ENCODE measurements at places on chromosomes 12 and 14.

DNA sequence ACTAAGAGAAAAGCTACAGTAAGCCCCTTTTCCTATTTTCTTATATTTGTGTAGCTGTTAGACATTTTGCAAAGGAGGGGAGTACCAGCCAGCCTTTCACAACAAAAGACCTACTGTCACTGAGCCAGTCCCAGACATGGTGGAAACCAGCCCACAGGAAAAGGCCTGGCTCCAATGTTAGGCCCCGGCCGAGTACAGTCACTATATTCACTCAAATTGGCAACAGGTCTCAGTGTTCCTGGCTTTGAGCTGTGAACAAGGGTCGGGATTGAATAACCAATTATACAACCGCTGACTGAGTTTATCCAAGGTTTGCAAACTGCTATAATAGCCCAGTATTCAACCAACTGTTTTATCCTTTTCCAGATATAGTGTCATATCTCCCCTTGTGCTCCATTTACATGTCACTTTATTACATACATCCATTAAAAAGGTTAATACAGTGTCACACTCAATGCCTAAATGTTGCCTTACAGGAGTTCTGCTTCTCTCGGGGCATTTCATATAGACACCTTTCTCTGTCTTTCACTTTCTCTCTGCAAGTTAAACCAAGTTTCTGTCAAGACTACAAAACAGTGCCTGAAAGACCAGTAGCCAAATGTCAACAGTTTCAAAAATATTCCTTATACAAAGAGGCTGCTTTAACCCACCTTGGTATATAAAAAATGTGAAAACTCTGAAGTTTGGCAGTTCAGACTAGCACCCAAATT, 178.1 kb downstream of the SOX5 start:
- DNase-seq, result no peak

GRCh38 chr14:104307627-104308401, 169.4 kb downstream of the KIF26A start:
- DNase-seq, result no peak

- peak; percentile 72 for DNase-seq
These were observed 88.6 kb downstream of the EPS8 start for GRCh38 chr12:15700595-15700994.

DNA sequence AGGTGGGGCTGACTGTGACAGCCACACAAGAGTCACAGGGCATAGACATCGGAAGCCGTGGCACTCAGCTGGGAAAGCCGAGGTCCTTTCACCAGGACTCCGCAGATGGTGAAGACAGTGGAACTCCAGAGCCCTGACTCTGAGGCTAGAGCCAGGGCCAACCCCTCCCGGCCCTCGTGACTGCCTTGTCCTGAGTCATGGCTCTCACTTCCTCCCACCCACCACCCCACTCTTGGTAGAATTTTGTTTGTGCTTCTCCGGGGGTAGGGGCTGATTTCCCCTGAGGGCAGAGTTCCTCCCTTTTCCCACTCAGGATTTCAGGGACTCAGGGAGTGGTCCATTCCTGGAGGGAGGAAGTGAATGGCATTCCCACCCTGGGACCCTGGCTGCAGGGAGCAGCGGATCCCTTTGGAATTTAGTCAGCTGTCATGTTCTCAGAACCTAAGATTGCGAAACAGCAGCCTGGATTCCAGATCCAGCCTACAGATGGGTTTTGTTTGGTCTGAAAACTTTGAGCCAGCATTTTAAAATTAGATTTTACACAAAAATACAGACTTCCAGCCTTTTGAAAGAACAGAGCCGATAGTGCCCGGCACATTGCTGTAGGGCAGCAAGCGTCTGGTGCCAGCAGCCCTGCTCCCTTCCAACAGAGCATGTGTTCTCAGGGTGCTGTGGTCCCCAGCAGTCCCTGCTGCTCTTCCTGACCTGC, 50.7 kb downstream of the TPCN1 start:
- DNase-seq, result no peak

GRCh38 chr12:88503281-88503703, 77.0 kb downstream of the KITLG start:
- DNase-seq, result no peak

DNA sequence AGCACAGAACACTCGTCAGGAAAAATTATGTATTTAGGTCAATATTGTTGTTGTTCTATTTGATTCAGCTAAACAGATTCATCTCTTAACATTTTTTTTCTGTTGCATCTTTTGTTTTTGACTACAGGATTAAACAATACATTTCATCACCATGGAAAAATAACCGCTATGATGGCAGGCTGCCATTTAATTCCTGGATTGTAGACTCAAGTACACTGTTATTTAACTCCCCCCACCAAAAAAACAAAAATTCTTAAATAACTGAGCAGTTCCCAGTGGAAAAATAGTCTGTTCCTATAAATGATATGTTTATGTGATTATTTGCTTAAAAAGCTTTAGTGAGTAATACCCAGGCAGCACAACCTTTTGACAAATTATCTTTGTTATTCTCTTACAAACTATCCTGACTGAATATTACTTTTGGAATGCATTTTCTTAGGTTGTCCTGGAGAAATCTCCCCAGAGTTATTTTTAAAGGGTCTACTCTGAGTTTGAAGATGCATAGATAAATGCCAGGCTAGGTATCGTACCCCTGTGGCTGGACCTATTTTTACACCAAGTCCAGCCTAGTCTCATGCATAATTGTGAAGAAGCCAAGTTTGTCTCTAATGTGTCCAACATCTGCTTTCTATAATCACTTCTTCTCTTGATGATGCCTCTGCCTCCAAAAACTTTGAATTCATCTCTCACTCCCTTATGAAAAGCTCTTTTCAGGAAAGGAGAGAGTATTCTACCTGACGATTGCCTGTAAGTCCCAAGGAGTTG, 3.7 kb downstream of the KERA start:
- DNase-seq, result peak; percentile 25

DNA sequence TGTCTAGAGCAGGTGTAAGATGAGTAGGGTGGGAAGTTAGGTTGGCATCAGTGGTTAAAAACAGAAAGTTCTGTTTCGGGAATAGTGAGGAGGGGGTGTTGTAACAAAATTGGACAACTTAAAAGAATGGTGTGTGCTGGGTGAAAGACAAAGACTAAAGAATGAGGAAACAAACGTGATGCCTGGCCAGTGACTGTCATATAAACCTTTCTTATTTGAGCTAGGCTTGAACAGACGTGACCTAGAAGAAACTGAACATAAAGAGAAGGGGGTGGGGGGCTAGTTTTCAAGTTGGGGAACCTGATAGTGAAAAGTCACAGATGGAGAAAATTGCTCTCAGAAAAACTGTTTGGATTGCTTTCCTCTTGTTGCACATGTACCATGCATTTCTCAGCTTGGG, 39.6 kb downstream of the RAD52 start:
- no peak for DNase-seq

- no peak for DNase-seq
These were observed 165.4 kb downstream of the MDGA2 start for GRCh38 chr14:47509957-47510356.

GRCh38 chr14:24058260-24058950, 6.6 kb downstream of the CARMIL3 start:
- DNase-seq, result peak; percentile 78

DNA sequence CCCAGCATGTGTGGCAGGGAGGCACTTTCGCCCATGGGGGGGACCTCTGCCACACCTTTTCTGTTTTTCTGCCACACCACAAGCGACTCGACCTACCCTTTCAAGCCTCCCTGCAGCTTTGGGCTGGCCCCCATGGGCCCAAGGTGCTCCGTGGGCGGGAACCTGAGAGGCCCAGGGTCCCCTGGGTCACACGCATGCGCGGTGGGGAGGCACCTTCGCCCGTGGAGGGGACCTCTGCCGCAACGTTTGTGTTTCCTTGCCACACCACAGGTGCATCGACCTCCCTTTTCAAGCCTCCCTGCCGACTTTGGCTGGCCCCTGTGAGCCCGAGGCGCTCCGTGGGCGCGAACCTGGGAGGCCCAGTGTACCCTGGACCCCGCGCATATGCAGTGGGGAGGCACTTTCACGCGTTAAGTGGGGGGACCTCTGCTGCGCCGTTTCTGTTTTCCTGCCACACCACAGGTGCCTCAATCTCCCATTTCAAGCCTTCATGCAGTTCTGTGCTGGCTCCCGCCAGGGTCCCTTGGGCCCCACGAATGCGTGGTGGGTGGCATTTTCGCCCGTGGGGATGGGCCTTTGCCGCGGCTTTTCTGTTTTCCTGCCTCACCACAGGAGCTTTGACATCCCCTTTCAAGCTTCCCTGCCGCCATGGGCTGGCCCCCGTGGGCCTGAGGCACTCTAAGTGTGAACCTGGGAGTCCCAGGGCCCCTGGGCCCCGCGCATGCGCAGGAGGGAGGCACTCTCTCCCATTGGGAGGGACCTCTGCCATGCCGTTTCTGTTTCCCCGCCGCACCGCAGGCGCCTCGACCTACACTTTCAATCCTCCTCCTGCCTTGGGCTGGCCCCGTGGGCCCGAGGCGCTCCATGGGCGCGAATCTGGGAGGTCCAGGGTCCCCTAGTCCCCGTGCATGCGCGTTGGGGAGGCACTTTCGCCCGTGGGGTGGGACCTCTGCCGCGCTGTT, 332.2 kb downstream of the ALG10 start:
- DNase-seq, result peak; percentile 69

DNA sequence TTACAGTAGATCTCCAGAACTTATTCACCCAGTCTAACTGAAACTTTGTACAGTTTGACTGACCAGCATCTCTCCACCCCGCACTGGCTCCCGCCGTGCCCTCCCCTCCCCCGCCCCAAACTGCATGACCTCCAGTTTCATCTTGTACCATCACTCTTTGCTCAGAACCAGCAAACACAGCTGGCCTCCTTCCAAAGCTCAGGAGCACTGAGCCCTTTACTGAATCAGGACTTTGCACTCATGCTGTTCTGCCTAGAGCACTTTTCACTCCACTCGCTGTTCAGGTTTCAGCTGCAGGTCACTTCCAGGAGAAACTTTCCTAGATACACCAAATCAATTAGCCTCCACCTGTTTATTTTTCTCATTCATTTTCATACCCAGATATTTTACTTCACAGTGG, 455.3 kb upstream of the PDE3A start:
- DNase-seq, result no peak

DNA sequence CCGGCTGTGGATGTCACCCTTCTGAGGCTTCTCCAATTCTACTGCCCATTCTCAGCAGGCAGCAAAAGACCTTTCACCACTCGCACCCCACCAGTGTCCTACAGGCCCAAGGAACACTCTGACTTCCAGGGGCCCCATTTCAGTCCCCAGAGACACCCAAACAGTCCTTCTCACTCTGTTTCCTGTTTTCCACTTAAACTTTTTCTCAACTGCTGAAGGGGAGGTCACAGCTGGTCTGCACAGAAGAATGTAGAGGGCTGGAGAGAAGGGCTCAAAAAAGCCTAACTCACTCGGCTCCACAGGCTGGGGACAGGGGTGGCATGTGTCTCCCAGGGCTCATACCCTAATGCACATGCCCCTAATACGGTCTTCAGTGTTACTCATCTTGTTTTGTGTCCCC, 4.2 kb upstream of the DTX1 start:
- no peak for DNase-seq

DNA sequence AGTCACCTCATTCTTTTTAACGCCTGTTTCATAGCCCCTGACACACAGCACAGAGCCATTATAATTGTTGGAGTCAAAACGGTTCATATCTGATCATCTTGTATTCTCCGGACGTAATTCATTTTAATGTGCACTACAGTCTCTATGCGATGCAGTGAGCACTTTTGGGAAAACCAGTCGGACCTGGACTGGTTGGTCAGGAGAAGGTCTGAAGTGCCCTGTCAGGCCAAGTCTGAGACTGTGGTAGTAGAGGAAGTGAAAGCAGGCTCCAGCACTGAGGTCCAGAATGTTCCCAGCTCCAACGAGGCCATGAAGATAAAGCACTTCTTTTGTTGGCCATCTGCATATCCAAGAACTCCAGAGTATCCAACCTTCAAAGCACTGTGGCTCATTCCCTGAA, 117.1 kb upstream of the NCOR2 start:
- DNase-seq, result no peak

DNA sequence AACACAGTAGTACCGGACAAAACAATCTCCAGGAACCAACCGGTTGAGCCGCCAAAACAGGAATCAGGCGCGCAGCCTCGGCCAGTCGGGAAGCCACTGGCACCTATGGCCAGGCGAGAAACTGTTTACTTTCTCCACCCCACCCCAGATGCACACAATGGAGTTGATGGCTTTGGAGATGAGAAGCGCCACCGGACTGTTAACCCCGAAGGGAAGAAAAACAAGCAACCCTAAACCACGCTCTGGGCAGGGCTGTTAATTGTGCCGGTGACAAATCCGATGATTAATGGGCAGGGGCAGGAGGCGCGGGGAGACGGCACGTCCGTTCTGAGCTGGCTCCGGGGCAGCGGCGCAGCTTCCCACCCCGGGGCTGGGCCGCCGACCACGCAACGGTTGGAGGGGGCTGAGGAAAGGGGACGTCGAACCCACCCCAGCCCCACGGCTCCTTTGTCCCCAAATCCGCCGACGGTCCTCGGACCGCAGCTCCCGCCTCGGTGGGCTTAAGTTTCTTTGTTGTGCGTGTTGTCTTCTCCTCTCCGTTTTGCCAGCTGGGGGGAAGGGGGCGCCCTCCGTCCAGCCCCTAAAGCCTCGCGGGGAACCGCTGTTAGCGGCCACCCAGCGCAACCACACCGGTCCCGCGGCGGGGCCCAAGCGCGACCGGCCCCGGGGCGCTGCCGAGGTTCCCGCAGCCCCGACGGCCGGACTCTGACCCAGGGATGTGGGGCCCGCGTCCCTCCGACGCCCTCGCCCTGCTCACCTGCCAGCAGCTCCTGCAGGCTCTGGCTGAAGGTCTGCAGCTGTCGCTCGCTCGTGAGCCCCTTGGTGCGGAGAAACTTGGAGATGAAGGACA, 790 bp downstream of the BTG1 start:
- no peak for DNase-seq

- no peak for DNase-seq
These were observed 43.2 kb downstream of the GALNT4 start for GRCh38 chr12:89481213-89481914.

DNA sequence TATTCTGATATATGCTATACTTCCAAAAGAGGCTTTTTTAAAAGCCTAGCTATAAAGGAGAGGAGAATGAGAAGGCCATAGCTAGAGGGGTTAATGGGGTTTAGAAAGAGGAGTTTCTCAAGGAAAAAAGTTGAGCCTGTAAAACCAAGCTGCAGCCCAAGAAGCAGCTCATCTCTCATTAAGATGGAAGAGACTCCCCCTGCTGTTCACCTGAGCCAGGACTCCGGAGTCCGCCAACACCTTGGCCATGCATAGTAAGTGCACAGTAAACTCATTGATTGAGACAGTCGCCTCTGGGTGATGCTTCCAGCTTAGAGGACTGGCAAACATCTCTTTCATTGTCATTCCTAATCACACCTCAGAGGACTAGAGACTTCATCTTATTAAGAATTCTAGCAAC, 46.2 kb downstream of the ANO2 start:
- DNase-seq, result peak; percentile 33

- no peak for DNase-seq
These were observed 119.4 kb downstream of the SAMD4A start for GRCh38 chr14:54686219-54686870.

DNA sequence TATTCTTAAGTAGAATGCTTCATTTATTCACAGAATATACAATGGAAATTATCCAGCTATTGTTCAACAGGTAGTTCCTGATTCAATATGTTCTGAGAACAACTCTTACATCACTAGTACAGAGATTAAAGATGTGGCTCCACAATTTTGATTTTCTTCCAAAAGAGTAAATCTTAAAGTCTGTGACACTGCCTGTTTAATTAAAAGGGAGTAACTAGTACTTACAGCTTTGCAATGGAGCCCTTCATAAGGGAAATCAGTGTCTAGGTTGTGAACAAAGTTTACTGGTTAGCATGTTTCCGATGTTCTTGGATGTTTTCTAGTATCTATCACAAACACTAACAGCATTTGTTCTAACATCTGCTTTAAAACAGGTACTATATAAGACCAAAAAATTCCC, 30.8 kb downstream of the MIA2 start:
- no peak for DNase-seq

Measured in A549 (cell line).